Left kidney (tissue), 8 donors: ENCODE measurements at places on chromosomes 7 and 10.

GRCh38 chr7:149321978-149322541, 60.1 kb downstream of the ZNF783 start:
- DNase-seq = no peak

DNA sequence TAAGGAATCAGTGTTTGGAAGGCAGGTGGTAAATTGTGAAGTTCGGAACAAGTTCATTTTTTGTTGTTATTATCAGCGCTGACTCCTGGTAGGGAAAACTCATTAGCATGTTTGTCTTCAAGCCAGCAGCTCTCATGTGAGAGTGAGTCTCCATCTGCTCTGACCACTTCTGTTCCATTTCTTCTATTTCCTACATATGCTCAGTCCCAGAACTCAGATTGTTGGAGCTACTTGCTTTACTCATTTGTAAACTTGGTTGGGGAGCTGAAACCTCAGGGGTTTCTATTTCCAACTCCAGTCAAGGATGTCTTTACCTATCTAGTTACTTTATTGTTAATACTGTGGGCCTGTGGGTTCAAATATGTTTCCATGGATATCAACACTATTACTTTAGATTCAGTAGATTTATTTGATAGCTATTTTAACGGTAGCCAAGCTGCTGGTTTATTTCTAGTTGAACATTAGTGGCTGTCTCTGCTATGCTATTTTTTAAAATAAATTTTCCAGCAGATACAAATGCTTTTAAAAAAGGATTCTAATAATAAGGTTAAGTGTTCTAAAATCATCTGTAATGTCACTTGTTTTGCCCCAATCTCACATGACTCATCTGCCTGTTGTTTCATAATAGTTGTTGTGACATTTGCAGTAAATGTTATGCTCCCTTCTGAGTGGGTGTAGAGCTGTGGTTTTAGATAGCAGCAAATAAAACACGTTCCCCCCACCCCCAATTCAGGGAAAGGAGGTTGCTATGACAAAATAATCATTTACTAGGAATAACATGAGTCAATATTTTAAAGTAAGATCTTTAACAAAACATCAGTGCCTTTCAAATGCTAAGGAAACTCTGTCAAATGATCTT, 143.3 kb downstream of the HDAC9 start:
- no peak for DNase-seq

DNA sequence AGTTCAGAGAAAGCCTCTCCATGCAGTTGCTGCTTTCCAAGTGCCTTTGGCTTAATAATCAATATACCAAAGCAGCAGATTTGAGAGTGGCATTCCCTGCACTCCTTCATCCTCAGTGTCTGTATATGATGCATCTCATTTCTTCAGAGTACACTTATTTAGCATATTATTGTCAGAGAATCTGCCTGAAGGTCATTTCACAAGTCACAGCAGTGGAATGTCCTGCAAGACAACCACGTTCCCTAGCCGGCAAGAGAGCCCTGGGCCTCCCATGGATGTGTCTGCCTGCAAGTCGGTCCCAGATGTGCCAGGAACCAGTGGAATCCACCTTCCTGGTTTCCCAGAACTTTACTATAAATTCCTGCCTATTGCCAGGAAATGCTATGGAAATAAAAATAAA, 289.4 kb upstream of the IGFBP3 start:
- no peak for DNase-seq

- peak; percentile 52 for DNase-seq
Observed at GRCh38 chr10:60434418-60435046, 44.9 kb upstream of the ANK3 start.

DNA sequence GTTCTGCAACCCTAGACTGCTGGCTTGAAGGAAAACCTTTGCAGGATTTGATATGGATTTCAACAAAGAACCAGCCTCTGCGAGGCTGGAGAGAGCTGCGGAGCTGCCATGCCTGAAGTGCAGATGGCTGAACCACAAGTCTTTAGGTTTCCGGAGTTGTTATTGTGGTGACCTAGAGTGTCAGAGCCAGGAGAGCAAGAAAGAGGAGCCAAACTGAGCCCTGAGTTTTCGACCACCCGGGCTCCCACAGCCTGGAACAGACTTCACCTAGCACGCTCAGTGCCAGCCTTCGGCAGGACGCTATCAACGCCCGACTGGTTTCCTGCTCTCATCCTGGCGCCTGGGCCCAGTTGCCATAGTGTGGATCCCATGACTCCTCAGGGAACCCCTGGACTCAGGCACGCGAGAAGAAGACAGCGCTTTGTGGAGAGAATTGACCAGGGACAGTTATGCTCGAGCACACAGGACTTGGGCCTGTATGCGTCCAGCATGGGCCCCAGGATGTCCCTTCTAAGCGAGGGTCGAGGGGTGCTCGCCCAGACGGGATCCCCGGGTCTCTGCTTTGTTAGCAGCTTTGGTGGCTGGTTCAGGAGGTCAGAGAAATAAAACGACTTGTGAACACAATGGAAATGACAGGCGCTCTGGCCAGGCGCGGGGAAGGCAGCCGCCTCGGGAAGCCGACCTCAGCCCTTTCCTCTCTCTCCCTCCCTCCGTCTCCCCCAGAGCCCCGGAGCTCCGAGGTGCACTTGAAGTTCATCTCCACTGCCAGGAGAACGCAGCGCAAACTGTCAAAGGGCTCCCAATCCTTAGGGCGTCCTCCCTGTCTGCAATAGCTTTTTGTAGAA, 1.8 kb upstream of the GAD2 start:
- DNase-seq = no peak

- no peak for DNase-seq
Observed at GRCh38 chr7:23332910-23333612, 33.9 kb downstream of the MALSU1 start.

DNA sequence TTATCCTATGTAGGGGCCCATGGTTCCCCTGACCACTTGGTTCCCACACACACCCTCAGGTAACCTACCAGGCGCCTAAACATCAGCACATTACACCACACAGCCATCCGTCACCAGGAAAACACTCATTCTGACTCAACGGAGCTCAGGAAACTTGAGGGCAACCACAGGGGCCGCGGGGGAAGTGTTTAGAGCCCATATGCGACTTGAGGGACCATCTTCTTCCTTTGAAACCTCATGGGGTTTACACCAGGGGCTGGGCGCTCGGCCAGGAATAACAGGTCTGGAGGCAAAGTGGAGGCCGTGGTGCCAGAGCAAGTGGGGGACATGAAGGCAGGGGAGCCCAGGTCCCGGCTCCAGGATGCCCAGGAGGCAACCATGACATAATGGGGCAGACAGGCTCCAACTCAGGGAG, 1.5 kb downstream of the STX1A start:
- no peak for DNase-seq

DNA sequence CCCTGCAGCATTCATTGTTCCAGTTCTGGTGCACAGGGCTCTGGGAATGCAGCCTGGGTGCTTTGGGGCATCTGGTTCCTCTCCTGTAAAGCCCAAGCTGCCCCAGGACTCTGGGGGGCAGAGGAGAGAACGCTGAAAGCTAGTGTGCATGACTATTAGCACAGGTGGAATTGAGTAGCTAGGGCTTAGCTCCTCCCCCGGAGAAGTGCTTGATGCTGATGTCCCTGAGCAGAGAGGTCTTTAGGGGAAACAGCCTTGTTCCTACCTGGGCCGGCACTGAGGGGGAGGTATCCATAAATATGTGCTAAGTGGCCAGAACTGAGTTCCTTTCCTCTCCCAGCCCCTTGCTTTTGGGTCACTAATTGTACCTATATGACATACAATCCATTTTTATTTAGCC, 3.9 kb downstream of the ADCY1 start:
- no peak for DNase-seq

DNA sequence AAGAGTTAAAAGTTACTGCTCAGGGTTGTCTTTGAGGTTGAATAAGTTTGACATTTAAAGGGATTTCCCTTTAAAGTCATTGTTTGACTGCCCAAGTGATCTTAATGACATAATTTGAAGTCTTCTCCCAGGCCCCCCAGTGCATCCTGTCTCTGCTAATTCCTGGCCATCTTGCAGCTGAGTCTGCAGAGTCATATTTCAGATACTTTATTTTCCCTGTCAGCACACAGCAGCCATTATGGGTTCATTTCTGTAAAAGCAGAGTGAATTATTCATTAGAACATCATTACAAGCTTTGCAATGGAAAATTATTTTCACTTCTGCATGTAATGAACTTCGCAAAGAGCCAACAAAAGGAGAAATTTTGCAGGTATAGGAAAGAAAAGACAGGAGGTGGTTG, 536.6 kb downstream of the GALNT17 start:
- DNase-seq = no peak

DNA sequence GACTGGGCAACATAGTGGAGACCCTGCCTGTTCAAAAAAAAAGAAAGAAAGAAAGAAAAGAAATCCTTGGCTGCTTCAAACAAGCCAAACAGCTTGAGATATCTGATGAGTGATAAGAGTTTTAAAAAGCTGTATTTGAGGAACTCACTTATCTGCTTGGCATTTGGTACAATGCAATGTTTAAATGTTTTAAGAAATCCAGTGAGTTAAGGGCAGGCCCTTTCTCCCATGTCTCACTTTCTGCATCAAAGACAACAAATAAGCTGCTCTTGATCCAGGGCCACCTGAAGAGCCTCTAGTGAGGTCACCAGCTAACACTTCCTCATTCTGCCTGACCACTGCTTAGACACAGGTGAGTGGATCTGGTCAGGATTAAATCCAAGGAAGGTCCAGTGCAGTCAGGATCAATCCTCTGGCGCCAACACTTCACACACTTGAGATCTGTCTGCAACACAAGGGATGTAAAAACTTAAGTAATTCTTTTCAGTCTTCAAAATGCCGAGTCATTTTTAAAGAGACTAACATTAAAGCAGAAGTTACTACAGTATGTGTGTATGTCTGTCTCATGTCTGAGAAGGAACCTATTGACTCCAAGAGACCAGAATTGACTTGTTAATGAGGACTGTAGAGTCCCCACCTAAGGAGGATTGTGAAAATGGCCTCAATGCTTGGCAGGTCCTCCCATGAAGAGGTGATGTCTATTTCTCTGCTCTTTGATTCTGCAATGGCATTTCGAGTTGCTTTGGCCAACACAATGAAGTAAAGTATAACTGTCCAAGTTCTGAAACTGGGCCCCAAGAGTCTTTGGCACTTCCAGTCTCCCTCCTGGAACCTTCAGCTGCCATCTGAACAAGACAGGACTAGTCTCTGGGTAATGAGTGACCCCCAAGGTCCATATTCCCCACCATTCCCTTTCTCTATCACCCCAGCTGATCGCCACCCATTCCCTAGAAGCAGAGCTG, 43.1 kb downstream of the CREB3L2 start:
- DNase-seq = no peak

- DNase-seq = no peak
Observed at GRCh38 chr7:121336579-121336978, 7.8 kb downstream of the WNT16 start.

- peak; percentile 31 for DNase-seq
Observed at GRCh38 chr10:88417387-88418030, 165.6 kb downstream of the RNLS start.

DNA sequence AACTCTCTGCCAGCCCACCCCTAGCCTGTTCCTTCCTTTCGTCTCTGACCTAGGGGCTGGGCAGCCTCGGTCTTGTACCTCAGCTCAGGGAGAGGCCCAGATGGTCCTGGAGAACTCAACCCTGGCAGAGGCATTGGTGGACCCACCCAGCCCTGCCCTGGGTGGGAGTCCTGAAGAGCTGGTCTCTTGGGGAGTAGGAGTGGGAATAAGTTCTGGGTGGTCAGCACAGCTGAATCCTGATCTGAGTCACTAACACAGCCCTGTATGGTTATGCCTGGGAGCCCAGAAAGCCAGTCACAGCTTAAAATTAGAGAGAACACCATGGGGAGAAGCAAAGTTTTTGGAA, 84.0 kb downstream of the SORBS1 start:
- DNase-seq = no peak

DNA sequence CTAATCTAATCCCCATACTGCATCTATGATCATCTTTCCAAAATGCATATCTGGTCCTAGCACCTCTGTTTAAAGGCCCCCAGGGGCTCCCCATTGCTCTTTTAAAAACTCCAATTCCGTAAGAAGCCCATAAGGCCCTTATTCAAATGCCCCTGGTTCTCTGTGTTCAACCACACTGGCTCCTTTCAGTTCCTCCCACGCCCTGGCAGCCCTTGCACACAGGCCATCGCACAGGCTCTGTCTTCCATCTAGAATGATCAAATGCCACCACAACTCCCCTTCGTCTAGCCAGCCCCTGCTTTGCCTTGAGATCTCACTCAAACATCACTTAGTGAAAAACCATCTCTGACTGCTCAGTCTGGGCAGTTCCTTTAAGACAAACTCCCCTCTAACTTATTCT, 112.9 kb upstream of the LYZL2 start:
- DNase-seq = no peak

DNA sequence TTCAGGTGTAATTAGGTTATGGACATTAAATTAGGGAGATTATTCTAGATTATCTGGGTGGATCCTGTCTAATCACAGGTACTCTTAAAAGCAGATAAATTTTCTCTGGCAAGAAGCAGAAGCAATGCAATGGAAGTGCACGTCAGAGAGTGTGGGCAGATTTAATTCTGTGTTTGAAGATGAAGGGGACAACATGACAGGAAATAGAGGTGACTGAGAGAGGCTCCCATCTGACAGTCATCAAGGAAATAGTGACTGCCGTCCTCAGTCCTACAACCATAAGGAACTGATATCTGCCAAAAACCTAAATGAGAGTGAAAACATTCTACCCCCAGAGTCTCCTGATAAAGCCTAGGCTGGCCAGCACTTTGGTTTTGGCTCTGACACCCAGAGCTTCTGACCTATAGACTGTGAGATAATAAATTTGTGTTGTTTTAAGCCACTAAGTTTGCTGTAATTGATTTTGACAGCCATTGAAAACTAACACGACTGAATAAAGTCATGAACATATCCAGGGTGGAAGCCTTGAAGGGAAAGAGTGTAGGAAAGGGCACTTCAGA, 30.5 kb upstream of the DDX50 start:
- no peak for DNase-seq

DNA sequence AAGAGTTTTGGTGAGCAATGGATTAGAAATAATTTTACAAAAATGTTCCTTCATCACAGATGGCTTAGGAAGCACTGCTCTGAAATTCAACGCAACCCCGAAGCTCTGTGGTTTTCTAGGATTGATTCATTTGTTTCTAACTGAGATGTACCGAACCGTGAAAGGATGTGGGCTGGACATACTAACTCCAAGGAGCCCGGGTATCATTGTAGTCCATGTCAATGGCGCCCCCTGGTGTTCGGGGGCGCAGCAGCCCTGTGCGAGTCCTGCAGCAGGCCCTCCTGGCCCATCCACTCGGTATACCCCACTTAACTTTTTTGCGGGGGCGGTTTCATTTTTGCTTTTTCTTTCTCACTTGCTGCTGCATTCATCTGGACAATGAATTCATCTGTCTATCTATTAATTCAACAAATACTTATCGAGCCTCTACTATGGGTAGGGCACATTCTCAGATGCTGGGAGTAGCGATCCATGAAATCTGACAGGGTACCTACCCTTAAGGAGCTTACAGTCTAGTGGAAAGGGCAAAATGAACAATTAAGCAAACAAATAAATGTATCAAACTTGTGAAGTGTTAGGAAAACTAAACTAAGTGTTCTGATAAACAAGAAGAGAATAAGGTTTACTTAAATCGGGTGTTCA, 25.2 kb upstream of the ITPRID1 start:
- no peak for DNase-seq
